ENCODE measurements at places on chromosomes 13 and 19.

GRCh38 chr13:73521985-73522524 lies 463.2 kb downstream of the KLF5 start:
- H3K36me3 ChIP-seq = no peaks in the 10 kb centered on the region
- DNase-seq = no peak
- H3K27ac ChIP-seq = no peak overlapping the region
- H3K27me3 ChIP-seq = no peaks in the 10 kb centered on the region

GRCh38 chr13:97344265-97345175 lies 89.4 kb upstream of the RAP2A start:
- H3K27me3 ChIP-seq = no peaks in the 10 kb centered on the region
- no peak overlapping the region for H3K4me3 ChIP-seq
- H3K27ac ChIP-seq = no peak overlapping the region
- no peaks in the 10 kb centered on the region for H3K4me1 ChIP-seq
- H3K36me3 ChIP-seq = no peaks in the 10 kb centered on the region

- H3K27me3 ChIP-seq = no peaks in the 10 kb centered on the region
- H3K4me3 ChIP-seq = no peak overlapping the region
Observed at GRCh38 chr13:69296130-69296529, 811.5 kb upstream of the ATXN8OS start.

GRCh38 chr13:99752373-99752772 lies 219.2 kb downstream of the ZIC5 start:
- no peaks in the 10 kb centered on the region for H3K4me1 ChIP-seq
- no peaks in the 10 kb centered on the region for H3K27me3 ChIP-seq
- H3K36me3 ChIP-seq = no peaks in the 10 kb centered on the region
- no peak overlapping the region for H3K27ac ChIP-seq

DNA sequence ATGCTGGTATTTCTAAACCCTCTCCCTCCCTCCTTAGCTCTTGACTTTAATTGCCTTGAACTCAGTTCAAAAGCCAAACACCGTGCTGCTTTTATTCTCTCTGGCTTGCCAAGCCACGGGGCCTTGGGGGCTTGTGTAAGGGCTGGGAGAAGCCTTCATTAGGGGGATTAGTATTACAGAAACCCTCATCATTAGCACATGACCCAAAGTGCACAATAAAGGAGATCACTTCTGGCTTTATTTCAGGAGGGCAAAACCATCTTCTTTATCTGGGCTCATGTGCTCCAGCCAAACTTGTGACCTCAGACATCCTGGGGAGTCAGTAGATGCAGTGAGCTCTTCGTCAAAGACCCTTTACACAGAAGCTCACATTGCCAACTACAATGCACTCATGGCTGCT lies at the start of gene DCT:
TSS of gene DCT (minus strand) at position 67 of the 400 bp plus-strand sequence. CDS start 427 bp downstream, outside the sequence.
- H3K4me1 ChIP-seq = no peaks in the 10 kb centered on the region
- no peak within 1 kb of the TSS for H3K27ac ChIP-seq
- no peak within 1 kb of the TSS for H3K4me3 ChIP-seq
- H3K27me3 ChIP-seq = no peaks in the 10 kb centered on the region

- peak; percentile 12 for DNase-seq
- H3K27ac ChIP-seq = no peak overlapping the region
- H3K4me3 ChIP-seq = no peak overlapping the region
- H3K27me3 ChIP-seq = no peaks in the 10 kb centered on the region
- peaks cover 5% of the 10 kb centered on the region for H3K4me1 ChIP-seq
Observed at GRCh38 chr13:76729691-76730090, 156.5 kb downstream of the KCTD12 start.

DNA sequence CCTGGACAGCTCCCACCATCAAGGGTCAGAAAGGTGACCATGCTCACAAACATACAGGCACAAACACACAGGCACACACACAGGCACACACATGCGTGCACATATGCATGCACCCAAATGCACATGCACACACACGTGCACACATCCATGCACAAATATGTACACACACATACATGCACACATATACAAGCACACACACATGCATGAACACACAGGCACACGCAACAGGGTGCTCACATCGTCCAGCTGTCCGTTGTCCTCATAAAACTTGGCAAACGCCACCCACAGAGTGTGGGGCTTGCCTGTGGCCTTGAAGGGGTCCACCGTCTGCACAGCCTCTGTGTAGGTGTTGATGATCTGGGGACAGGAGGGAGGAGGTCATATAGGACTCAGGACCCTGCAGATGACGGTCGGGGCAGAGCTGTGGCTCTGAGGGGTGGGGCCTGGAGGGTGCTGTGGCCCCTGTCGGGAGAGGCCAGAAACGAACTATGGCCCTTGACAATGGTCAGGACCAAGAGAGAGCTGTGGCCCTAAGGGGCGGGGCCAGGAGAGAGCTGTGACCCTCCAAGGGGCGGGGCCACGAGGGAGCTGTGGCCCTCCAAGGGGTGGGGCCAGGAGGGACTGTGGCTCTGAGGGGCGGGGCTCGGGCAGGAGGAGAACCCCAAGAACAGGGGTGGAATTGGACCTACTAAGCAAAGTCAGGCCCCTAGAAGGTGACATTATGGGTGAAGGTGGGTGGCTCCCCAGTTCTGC lies 6.2 kb downstream of the XAB2 start:
- no peak overlapping the region for H3K27ac ChIP-seq
- H3K4me1 ChIP-seq = peaks cover 2% of the 10 kb centered on the region
- H3K36me3 ChIP-seq = peaks cover 6% of the 10 kb centered on the region
- H3K27me3 ChIP-seq = no peaks in the 10 kb centered on the region

DNA sequence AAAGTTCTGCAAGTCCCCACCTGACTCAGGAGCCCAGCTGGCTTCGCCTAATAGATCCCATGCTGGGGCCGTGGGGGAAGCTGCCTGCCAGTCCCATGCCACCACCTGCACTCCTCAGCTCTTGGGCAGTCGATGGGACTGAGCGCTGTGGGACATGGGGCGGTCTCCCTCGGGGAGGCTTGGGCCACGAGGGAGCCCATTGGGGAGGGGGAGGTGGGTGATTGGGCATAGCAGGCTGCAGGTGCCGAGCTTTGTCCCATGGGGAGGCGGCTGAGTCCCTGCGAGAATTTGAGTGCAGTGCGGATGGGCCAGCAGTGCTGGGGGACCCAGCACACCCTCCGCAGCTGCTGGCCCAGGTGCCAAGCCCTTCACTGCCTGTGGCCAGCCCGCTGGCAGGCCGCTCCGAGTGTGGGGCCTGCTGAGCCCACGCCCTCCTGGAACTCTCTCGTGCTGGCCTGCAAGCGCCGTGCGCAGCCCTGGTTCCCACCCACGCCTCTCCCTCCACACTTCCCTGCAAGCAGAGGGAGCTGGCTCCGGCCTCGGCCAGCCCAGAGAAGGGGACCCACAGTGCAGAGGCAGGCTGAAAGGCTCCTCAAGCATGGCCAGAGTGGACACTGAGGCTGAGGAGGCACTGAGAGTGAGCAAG lies 467.3 kb downstream of the IRS2 start:
- H3K27me3 ChIP-seq = no peaks in the 10 kb centered on the region
- no peaks in the 10 kb centered on the region for H3K36me3 ChIP-seq
- H3K4me1 ChIP-seq = no peaks in the 10 kb centered on the region
- DNase-seq = no peak

DNA sequence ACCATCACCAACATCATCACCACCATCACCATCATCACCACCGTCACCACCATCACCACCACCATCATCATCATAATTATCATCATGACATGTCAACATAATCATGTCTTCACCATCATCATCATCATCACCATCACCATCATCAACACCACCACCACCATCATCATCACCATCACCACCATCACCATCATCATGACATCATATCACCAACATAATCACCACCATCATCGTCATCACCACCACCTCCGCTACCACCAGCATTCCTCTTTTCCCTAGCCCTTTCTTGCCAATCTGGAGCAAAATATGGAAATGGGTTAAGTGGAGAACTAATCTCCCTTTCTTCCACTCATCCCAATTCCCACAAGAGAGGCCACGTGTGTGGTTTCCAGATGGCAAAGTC lies 1.1 kb upstream of the TTYH1 start:
- H3K36me3 ChIP-seq = no peaks in the 10 kb centered on the region
- no peaks in the 10 kb centered on the region for H3K4me1 ChIP-seq
- H3K4me3 ChIP-seq = no peak overlapping the region
- no peak overlapping the region for H3K27ac ChIP-seq
- H3K27me3 ChIP-seq = peaks cover 46% of the 10 kb centered on the region

GRCh38 chr13:30915691-30916541 lies 9.8 kb downstream of the MEDAG start:
- H3K36me3 ChIP-seq = no peaks in the 10 kb centered on the region
- H3K4me1 ChIP-seq = no peaks in the 10 kb centered on the region
- no peak overlapping the region for H3K4me3 ChIP-seq
- H3K27ac ChIP-seq = no peak overlapping the region
- no peaks in the 10 kb centered on the region for H3K27me3 ChIP-seq

DNA sequence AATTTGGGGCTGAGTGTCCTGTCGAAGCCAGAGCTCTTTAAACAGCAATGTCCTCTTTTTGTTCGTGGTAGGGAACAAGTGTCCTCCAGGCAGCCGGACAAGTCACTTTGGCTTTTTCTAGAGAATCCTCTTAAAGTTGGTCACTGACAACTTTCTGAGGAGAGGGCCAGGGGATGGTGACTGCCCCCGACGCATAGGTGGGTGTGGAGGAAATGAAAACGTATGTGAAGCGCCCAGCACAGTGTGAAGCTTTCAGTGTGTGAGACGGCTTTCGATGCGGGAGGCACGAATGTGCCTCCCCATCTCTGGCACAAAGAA lies 45.8 kb upstream of the ZNF536 start:
- no peak for DNase-seq
- H3K27me3 ChIP-seq = peaks cover 54% of the 10 kb centered on the region
- H3K4me3 ChIP-seq = no peak overlapping the region
- no peak overlapping the region for H3K27ac ChIP-seq
- H3K36me3 ChIP-seq = no peaks in the 10 kb centered on the region
- no peaks in the 10 kb centered on the region for H3K4me1 ChIP-seq

GRCh38 chr19:55032170-55032800 lies 5.8 kb downstream of the GP6 start:
- no peak for DNase-seq
- no peaks in the 10 kb centered on the region for H3K36me3 ChIP-seq
- no peak overlapping the region for H3K27ac ChIP-seq
- H3K4me3 ChIP-seq = no peak overlapping the region

DNA sequence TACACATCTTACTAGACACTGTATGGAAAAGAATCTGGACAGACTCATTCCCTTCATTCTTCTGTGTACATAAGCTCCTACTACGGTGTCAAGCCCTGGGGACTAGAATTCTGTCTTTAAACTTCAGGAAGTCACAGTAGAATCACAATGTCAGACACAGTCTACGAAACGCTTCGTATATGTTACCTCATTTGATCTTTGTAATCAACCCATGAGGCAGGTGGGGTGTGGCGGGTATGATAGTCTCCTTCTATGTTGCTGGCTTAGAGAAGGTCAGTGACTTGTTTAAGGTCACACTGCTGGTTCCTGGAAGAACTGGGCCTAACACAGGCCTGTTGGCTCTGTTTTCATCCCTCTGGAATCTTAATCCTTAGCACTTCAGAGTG lies 32.2 kb upstream of the TPT1 start:
- DNase-seq = no peak
- H3K4me3 ChIP-seq = no peak overlapping the region
- no peaks in the 10 kb centered on the region for H3K4me1 ChIP-seq
- H3K27me3 ChIP-seq = no peaks in the 10 kb centered on the region
- H3K36me3 ChIP-seq = no peaks in the 10 kb centered on the region

GRCh38 chr13:59269476-59269875 lies 894.3 kb downstream of the DIAPH3 start:
- no peaks in the 10 kb centered on the region for H3K4me1 ChIP-seq
- H3K27ac ChIP-seq = no peak overlapping the region
- no peak overlapping the region for H3K4me3 ChIP-seq
- H3K27me3 ChIP-seq = no peaks in the 10 kb centered on the region

DNA sequence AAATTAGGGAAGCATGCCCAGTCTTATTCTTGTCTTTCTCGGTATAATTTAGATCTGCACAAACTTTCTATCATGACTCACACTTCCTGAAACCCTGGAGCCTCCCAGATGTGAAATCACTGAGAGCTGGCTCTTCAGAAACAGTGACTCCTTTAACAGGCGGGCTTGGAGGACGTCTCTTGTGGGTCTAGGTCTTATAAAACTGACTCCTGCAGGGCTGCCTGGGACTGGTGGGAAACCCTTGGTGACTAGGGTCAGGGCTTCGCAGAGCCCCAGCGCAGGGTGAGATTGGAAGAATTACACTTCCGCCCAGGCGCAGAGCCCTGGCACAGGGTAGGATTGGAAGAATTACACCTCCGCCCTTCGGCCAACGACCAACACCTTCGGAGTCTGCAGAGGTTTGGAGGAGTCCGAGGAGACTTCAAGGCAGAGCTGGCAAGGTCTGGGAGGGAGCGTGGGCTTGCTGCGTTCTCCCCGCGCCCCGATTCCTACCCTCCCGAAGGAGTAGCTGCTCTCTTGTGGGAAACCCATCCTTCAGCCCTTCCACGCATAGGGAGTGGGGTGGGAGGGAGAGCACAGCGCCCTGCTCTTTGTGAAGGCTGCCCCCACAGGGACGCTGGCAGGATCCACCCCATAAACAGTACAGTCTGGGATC lies 43.4 kb upstream of the MAP3K10 start:
- no peaks in the 10 kb centered on the region for H3K36me3 ChIP-seq
- DNase-seq = peak; percentile 67
- peaks cover 36% of the 10 kb centered on the region for H3K4me1 ChIP-seq
- no peaks in the 10 kb centered on the region for H3K27me3 ChIP-seq
- peak overlapping the region; percentile 20 for H3K4me3 ChIP-seq

- peaks cover 5% of the 10 kb centered on the region for H3K36me3 ChIP-seq
- H3K27me3 ChIP-seq = no peaks in the 10 kb centered on the region
- no peaks in the 10 kb centered on the region for H3K4me1 ChIP-seq
- peak within 1 kb of the TSS; percentile 91 for H3K4me3 ChIP-seq
Observed at GRCh38 chr19:50376166-50377050, at the start of gene NR1H2. Gene NR1H2 (plus strand): TSS chr19:50376457. CDS start chr19:50377606, 1,149 bp downstream.

DNA sequence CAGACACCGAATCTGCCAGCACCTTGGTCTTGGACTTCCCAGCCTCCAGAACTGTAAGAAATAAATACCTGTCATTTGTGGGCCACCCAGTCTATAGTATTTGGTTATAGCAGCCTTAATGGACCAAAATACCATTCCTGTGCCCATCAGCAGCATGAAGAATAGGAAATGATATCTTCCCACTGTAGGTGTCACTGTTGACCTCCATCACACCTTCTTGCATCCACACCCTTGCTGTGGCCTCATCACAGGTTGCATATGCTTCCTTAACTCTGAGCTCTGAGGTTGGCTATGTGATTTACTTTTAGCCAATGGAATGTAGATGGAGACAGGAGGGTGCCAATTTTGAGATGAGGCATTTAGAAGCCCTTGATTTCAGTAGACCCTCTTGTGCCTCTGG lies 242.0 kb upstream of the TSHZ3 start:
- no peak overlapping the region for H3K27ac ChIP-seq
- DNase-seq = no peak
- H3K36me3 ChIP-seq = no peaks in the 10 kb centered on the region
- H3K4me3 ChIP-seq = no peak overlapping the region
- peaks cover 82% of the 10 kb centered on the region for H3K27me3 ChIP-seq

GRCh38 chr13:93932901-93933300 lies 546.6 kb downstream of the DCT start:
- H3K27ac ChIP-seq = no peak overlapping the region
- no peak overlapping the region for H3K4me3 ChIP-seq
- no peak for DNase-seq
- H3K27me3 ChIP-seq = no peaks in the 10 kb centered on the region
- H3K36me3 ChIP-seq = no peaks in the 10 kb centered on the region

DNA sequence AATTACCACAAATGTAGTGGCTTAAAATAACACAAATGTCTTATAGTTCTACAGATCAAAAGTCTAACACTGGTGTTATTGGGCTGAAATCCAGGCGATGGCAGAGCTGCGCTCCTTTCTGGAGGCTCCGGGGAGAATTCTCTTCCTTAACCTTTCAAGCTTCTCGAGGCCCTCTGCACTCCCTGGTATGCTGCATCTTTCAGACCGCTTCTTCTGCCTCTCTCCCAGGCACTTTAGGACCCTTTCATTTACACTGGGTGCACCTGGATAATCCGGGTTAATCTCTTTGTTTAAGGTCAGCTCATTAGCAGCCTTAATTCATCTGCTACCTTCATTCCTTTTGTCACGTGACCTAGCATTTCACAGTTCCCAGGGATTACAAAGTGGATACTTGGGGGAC lies 211.3 kb upstream of the RFC3 start:
- no peak overlapping the region for H3K27ac ChIP-seq
- H3K27me3 ChIP-seq = no peaks in the 10 kb centered on the region
- no peaks in the 10 kb centered on the region for H3K36me3 ChIP-seq

All from MM.1S (cell line).